EL (cell line): ENCODE measurements at places on chromosomes 2 and 18.

GRCh38 chr2:143258126-143258892, 129.1 kb downstream of the ARHGAP15 start:
- no peak for DNase-seq

DNA sequence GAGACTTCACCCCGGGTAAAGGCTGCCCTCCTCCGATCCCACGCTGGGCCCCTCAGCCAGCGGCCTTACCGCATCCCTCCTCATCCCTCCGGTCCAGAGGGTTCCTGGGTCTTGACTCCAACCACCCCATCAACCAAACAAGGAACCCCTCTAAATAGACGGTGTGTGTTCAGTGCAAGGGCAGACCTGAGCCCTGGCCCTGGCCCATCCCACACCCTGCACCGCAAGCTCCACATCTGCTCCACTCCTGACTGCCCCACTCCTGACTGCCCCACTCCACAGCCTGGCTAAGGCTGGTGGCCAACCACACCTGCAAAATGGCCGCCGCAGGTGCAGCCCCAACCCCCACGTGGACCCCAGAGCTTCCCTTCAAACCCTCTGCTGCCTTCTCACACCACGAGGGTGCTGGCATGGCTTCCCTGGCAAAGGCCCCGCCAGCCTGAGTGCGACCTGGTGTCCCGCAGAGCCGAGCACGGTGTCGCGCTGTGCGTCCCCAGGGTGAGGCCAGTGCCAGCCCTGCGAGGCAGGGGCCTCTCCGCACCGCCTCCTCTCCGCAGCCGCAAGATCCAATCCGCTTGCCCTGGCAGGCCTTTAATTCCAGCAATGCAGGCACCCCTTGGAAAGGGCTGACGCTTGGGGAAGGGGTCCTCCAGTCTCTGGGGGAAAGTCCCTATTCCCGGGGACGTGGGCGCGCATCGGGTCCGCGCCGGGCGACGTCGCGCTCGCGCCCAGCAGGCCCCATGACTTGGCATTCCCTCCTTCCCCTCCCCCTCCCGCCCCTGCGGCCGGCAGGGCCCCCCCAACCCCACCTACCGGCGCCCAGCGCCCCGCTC, 1.5 kb downstream of the KIF1A start:
- DNase-seq: no peak

DNA sequence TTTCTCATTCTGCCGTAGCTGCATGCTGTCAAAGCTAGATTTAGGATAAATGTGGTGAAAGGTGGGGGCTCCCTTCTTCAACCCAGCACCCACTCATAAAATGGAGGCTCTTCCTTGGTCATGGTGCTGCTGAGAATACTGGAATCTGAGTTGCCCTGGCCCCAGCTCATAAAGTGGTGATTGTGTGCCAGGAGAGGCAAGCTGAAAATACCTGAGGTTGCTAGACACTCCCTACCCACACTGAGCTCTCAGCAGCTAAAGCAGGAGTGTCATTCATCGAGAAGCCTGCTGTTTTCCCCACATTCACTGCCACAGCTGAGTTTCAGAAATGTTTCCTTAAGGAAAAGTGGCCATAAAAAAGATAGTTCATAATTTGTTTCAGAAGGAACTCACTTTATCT, 297.1 kb upstream of the RBMS1 start:
- no peak for DNase-seq

DNA sequence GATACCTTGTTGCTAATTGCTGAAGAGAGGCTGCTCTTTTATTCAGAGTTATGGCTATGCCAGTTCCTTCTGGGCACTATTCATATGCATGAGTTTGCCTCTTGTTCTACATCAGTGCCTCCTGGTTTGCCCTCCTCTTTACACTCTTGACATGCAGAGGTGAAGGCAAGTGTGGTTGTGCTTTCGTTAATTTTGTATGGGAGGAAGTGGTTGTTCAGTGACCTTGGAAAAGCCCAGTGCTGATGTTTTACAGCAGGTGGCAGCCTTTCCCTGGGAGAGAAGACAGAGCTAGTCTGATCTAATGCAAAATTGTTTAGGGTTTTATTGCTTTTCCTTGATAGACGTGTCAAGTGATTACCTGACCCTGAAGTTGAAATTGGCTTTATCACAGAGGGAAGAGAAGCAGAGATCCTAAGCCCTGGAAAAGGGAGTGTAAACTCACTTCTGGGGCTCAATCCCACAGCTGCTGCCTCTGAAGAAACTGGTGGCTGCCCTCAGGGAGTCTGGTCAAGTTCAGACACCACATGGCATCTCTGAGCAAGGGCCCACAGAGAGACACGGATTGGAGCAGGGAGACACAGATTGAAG, 30.5 kb upstream of the VPS54 start:
- DNase-seq: peak; percentile 67

DNA sequence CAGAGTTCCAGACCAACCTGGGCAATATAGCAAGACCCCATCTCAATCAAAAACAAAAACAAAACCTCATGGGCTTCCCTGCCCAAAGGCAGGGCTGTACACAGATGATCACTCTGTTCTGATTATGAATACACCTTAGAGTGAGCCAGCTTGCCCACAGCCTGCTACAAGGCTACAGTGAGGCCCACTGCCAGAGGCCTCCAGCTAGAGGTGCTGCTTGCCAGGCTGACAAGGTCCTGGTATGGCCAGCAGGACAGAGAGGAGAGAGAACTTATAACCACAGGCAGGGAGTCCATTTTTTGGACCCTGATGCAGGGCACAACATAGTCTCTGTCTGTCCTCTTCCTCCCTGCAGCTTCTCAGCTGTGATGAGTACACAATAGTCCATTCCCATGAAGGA, 41.5 kb downstream of the KANSL3 start:
- no peak for DNase-seq

DNA sequence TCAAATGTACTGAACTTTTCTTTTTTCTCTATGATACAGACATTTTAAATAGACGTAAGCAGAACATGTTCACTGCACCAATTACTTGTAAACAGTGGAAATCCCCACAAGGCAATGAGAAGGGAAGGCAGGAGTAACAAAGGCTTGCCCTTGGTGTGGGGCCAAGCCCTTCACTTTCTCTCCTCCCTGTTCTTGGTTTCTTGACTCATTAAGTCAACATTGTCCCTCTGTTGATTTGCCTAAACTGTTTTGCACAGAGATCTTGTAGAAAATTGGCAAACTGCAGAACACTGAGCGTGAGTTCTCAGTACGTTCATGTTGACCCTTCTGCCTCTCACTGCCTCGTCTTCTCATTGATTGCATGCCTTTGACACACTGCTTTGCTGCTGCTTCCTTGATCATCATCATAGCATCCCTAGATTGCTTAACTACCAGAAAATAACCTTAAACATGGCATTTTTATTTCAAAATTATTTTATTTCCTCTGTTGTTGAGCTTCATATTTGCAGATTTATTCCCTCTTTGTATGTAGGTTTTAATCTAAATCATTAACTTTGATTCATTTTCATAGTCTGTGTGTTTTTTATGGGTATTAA, 257.7 kb downstream of the PTGR3 start:
- DNase-seq: peak; percentile 90

GRCh38 chr18:3879836-3880120, 429.8 kb downstream of the TGIF1 start:
- DNase-seq: no peak

- no peak for DNase-seq
Observed at GRCh38 chr2:67658820-67659219, 261.7 kb downstream of the ETAA1 start.

DNA sequence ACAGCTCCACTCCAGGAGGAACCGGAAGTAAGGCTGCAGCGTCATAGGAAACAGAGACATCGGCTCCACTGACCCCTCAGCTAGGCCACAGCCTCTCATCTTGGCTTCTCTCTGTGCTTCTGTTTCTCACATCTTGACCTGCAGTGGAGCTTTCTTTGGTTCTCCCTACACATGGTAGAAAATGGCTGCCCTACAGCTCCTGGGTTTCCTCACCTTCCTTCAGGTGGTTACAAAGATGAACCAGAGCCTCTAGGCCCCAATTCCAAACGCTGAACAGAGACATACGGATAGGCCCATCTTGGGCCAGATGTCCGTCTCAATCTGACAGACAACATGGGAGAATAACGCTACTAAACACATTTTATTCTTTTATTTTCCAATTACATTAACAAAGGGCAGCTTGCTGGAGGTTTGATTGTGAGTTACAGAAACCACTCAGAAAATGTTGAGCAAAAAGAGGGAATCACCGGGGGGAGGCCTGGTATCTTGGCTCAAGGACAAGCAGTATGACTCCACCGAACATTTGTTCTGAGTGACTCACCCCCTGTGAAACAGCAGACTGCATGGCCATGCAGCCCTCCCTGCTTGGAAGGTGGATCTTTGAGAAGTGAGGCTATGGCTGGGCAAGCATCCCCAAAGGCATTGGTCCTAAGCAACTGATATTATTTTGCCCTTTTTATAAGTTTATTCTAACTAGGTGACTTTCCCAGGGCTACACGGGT, 303.5 kb downstream of the CDCA7 start:
- peak; percentile 94 for DNase-seq

DNA sequence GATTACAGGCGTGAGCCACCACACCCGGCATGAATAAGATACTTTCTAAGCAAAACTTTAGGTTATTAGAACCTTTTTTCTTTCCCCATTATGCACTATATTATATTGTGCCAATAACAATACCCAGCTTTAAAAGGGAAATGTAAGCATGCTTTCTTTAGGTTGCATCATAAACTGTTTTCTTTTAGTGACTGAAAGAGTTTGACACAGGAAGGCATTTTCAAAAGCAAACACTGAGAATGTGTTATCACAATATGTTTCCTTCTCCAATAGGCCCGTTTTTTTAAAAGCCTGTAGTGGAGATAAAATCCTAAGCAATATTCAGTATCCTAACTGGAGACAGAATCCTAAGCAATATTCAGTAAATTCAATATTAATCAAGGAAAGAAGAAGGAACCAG, 16.7 kb upstream of the EPB41L5 start:
- no peak for DNase-seq
